ENCODE measurements at places on chromosomes 1 and 21. TPM values are rescaled to one million over a fixed set of nuclear protein-coding genes. Genes with fewer than 3 reads are reported as not detected.

S100A12 gene
- polyA plus RNA-seq: 2.4 TPM

- no peak for DNase-seq
Measured at GRCh38 chr1:17377325-17377953, 5.4 kb downstream of the PADI6 start.

DNA sequence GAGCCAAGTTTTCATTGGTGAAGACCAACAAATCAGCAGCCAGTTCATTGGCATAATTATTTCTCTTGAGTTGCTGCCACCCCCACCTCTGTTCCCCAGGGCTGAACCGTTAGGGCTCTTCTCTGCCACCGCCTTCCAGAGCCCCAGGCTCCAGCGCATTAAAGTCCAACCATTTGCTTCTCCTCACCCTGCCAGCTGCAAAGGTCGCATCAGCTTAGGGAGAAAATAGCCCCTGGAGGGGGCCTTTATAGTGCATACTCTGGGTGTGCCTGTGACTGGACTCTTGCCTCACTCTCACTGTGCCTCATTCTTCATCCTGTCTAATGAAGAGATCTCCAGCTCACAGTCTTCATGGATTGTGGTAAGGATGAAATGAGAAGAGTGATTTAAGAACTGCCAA is 50.4 kb downstream of the KDM1A start:
- no peak for DNase-seq

MYBPHL gene
- polyA plus RNA-seq: not detected

DNA sequence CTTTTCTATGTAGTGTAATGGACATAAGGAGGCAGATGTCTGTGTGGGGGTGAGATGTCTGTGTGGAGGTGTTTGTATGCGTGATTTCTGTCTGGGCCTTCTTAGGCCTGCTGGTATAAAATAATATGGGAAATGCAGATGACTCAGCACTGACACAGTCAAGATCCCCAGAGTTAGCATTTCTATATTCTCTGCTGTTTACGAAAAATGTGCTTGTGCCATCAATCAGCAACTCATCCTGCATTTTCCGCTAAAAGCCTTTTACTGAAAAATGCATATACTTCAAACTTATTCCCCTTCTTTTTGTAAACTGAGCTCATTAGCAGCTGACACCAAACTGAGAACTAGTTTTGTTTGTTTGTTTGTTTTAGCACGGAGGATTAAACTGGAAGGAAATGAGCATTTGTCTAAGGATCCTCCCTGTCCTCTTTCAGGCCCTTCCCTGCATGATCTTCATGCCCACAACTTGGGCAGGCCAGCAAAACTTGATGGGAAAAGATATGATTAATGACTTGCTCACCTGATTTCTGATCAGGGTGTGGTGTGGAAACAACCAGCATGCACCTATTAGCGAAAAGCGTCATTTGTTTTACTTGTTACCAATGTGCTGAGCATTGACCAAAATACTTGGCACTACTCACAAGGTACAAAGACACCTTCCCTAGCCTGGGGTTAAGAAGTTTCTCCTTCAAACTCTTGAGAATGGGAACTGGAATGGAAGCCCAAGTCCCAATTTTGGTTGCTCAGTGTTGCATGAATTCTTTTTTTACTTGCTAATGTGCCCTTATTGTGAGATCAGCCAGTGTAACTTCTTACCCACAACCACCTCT is 77.4 kb downstream of the NDUFS5 start:
- no peak for DNase-seq

DNA sequence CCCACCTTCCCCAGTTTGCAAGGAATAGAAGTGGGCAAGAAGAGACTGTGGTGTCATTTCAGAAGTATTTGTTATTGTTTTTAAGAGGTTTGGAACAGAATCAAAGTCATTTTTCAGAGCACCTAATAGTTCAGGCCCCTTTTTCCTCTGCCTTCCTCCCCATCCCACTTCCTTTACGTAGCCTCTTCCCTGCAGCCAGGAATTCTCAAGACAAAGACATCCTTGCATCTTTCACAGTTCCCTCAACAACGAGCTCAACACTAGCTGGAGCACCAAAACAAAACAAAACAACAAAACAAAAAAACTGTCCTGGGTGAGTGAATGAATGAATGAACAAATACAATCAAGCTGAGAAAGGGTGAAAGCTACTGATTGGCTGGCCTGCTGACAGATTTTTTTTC is 7.0 kb downstream of the PALMD start:
- no peak for DNase-seq

- no peak for DNase-seq
Measured at GRCh38 chr1:227548119-227548397, 15.3 kb upstream of the ZNF678 start.

DNA sequence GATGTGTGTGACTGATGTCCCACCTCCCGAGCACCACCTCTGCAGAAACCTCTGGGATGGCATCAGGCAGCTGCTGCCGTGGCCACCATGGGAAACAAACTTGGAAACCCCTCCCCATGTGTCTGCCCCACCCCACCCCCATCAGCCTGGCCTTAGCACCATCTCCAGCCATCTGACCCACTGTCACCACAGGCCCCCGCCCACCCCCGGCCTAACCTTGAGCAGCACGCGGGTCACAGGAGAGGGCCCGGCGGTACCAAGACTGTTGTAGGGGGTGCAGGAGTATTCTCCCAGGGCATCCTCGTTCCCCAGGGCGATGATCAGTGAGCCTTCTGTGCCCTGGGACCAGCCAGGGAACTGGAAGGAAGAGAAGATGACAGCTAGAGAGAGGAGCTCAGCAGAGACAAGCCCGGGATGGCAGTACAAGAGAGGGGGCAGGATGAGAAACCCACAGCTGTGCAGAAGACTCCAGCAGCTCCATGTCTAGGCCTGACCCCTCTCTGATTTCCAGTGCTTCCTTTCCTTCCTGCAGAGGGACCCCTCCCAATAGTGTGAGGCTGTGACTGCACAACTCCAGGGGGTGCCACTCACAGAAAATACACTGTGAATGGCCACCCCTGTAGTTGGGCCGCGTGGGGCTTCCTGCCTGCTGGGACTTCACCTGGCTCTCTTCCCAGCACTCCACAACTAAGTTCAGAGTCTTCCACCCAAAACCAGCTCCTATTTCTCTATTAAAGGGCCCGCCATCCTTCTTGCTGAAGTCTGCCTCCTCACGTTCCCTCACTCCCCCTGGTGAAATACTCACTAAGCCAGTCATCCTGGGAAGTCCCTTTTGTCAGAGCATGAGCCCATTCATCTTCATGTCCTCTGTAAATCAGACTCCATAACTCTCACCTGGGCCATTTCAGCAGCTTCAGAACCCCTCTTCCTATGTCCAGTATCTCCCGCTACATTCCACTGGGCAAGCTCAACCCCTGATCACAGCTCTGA is 7.3 kb upstream of the TAGLN2 start:
- DNase-seq: no peak

HLX gene
- polyA plus RNA-seq: 8.6 TPM

All from renal cortex interstitium (tissue), 15 donors.